ENCODE measurements at places on chromosomes 7 and 10. TPM values are rescaled to one million over a fixed set of nuclear protein-coding genes. Genes with fewer than 3 reads are reported as not detected.

The SMO gene
- total RNA-seq: 0.18 TPM

The SLC16A9 gene
- total RNA-seq: 1.1 TPM

The CAMK1D gene
- 6.7 TPM for total RNA-seq

The KCND2 gene
- not detected for total RNA-seq

The UFSP1 gene
- 4.6 TPM for total RNA-seq

The AKR1C8 gene
- total RNA-seq: not detected

DNA sequence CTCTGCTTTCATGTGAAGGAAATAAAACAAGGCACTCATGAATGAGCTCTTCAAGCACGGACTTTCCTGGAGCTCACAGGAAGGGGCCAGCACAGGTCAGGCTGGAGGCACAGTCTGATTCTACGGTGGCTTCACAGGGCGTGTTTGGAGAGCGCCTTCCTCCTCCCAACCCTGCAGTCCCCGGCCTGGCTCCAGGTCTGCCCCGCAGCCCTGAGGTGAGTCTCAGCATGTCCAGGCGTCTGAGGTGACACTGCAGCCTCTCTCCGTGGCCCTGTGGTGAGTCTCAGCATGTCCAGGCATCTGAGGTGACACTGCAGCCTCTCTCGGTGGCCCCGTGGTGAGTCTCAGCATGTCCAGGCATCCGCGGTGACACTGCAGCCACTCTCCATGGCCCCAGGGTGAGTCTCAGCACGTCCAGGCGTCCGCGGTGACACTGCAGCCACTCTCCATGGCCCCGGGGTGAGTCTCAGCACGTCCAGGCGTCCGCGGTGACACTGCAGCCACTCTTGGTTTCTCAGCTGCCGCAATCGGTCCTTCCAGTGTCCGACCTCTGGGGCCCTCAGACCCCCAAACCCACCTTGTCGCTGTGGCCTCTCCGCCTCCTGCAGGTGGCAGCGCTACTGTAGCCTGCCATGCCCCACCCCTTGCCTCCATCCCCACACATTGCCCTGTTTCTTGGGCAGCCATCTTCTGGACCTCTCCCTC lies 381.7 kb downstream of the DNAJB6 start:
- no peak for DNase-seq

- DNase-seq: no peak
These were observed 470.0 kb upstream of the SEMA3A start for GRCh38 chr7:84664626-84665025.

DNA sequence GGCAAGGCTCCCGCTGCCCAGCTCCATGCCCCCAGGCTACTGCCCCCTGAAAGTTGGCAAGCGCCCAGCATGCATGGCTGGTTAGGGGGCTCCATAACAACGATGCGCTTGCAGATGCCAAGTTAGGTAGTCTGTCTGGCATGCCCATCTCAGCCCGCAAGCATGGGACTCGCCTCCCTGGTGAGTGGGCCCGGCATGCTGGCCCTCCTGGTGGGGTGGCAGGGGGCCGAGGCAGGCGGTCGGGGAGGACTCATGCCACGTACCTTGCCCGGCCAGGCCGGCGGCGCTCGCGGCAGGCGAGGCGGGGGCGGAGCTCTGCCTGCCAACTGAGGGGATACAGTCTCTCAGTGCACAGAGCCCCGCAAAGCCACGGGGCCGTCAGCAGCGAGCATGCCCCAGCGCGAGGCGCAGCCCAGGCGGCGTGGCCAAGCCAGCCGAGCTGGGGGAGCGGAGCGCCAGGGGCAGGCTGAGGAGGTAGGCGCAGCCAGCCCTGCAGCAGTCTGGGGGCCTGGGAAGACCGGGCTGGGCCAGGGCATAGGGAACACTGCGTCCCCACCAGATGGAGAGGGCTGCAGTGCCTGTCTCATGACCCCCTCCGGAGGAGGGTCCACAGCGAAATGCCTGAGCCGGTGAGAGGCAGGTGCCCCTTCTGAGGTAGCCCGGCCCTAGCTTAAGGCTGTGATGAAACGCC lies 28.0 kb upstream of the NDST2 start:
- DNase-seq: no peak

GRCh38 chr7:24967696-24968095 lies 12.3 kb downstream of the OSBPL3 start:
- DNase-seq: no peak

GRCh38 chr10:24701447-24701846 lies 22.2 kb downstream of the ARHGAP21 start:
- no peak for DNase-seq

DNA sequence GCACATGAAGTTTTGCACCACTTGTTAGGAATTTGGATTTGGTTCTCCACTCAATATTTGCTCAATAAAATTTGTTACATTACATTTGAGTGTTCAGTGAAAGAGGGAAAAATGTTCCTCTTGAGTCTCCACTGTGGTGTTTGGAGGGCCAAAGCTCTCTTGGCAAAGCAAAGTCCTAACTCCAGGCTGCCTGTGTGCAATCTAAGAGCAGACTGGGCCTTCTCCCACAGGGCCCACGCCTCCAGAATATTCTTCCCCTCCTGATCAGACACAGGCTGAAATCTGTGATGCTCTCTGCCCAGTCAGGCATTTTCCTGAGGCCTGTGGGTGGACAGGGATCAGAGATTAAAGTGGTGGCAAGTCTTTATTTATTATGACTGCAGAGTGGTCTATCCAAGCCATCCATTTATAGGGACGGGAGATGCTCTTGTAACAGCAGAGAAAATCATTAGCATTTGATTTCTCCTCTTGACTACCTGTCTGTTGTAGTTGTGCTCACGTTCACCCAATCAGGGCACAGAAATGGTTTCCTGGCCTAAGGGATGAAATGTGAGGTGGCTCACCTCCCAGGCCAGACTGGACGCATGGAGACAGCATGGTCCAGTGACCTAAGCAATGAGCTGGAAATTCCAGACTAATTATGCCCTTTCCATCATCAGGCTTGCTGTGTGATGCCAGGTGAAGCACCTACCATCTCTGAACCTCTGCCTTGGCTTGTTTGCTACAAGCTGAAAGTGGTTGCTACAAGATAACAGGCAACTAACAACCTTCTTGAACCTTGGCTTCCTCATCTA lies 147.1 kb upstream of the NRBF2 start:
- no peak for DNase-seq

DNA sequence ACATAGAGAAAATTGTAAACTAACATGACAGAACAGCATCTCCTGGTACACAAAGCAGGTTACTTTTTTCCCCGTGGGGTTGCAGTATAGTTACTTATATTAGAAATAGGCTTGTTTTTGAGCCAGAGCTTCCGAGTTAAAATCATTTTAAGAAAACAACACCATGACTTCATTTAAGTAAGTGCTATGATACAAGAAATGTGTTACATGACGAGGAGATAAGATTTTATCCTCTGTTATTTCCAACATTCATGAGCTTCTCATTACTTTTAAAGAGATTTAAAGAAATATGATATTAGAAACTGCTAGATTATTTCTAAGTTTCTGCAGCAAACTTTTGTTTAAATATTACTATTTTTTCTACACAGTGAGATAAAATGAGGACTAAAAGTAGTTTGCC lies 968.7 kb downstream of the GATA3 start:
- no peak for DNase-seq

DNA sequence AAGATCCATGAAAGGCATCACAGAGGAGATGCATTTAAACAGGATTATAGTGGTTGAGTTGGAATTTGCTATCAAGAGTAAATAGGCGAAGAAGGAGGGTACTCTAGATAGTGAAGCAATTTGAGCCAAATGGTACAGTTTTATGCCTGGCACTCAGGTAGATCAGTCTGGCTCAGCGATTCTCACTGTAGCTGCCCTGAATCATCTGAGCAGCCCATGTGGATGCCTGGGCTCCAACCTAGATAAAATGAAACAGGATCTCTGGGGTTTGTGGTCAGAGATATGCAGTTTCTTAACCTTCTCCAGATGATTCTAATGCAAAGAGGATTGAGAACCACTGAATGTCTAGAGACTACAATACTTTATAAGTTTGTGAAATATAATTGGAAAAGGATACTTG lies 282.0 kb upstream of the FZD1 start:
- no peak for DNase-seq

Measured in activated T-cell treated with anti-CD3 and anti-CD28 coated beads, Interleukin-2, amount 50 U/mL, for 4 hours (primary cell).